ENCODE measurements at places on chromosomes 16 and 17.

DNA sequence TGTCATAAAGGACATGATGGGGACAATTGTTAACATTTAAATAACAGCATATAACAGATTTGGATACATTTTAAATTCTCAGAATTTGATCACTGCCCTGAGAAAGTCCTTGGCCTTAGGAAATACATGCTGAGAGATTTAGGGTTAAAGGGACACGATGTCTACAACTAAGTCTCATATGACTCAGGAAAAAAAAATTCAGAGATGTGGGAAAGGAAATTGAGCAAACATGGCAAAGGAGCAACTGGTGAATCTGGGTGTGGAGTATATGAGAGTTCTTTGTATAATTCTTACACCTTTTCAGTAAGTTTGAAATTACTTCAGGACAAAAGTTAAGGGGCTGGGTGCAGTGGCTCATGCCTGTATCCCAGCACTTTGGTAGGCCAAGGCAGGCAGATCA is 18.2 kb downstream of the MPP3 start:
- DNase-seq = no peak

DNA sequence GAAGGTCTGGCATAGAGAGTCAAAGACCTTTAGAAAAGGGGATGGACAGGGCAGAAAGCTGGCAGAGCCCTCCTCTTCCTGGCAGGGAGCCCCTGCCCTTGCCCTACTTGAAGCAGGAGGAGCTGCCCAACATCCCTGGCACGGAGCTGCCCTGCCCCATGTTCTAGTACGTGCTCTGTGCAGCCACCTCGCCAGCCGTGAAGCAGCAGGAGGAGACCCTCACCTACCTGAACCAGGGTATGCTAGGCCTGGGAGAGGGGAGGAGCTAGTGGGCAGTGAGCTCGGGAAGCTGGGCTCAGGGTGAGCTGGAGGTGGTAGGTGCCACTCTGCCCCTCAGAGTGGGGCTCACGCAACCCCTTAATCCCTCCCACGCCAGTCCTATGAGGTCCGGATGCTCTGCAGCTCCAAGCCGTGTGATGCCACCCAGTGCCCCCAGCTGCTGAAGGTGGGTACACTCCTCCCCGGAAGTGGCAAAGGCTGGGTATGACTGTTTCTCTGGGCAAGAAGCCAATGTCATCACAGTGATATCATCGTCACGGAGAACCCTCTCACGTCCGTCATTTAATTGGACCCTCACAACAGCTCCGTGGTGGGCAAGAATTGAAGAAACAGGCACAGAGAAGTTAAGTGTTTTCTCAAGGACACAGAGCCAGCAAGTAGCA is 12.7 kb upstream of the STAC2 start:
- DNase-seq = peak; percentile 67

DNA sequence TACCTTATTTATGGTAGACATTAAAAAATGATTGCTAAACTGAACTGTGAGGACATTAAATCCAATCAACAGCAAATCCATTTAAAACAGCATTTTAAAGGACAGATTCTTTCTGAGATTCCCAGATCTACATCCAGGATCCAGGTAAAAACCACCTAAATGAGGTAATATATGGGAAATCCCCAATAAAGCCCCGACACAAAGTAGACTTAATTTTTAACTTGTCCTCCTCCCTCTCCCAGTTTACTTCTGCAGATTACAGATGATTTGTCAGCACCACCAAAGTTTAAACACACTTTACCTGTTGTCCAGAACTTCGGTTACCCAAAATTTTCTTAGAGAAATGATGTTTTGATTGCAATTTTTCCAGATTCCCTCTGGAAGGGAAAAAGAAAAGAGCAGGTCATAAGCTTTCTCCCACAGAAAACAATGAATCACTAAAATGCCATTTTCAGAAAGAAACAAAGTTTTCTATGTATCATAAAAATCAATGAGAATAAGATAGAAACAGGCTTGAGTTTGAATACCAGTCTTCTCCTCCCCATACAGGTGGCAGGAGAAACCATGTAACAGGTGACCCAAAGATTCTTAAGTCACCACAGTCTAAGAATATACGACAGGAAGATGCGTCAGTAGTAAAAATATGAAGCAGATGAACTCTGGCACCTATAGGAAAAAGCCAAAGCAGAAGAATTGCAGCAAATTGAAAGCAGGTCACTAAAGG is 22.8 kb downstream of the GJC1 start:
- DNase-seq = no peak

- DNase-seq = no peak
Observed at GRCh38 chr17:60545465-60546191, 19.6 kb upstream of the APPBP2 start.

- DNase-seq = no peak
Observed at GRCh38 chr17:5826384-5826783, 242.1 kb upstream of the NLRP1 start.

- DNase-seq = no peak
Observed at GRCh38 chr16:10761373-10761772, 17.7 kb downstream of the NUBP1 start.

- DNase-seq = no peak
Observed at GRCh38 chr17:61072648-61073047, 327.0 kb upstream of the TBX2 start.
